ENCODE measurements at places on chromosomes 2 and 18.

DNA sequence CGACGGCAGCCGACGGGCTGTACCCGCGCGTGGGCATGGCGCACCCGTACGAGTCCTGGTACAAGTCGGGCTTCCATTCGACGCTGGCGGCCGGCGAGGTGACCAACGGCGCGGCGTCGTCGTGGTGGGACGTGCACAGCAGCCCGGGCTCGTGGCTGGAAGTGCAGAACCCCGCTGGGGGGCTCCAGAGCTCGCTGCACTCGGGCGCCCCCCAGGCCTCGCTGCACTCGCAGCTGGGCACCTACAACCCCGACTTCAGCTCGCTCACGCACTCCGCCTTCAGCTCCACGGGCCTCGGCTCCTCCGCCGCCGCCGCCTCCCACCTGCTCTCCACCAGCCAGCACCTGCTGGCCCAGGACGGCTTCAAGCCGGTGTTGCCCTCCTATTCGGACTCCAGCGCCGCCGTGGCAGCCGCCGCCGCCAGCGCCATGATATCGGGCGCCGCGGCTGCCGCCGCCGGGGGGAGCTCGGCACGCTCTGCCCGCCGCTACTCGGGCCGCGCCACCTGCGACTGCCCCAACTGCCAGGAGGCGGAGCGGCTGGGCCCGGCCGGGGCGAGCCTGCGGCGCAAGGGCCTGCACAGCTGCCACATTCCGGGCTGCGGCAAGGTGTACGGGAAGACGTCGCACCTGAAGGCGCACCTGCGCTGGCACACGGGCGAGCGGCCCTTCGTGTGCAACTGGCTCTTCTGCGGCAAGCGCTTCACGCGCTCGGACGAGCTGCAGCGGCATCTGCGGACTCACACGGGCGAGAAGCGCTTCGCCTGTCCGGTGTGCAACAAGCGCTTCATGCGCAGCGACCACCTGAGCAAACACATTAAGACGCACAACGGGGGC is 2.0 kb downstream of the SP9 start:
- DNase-seq: peak; percentile 53

GRCh38 chr2:186346216-186346615 is 139.8 kb upstream of the ZC3H15 start:
- no peak for DNase-seq

GRCh38 chr2:14363137-14363536 is 269.4 kb upstream of the LRATD1 start:
- no peak for DNase-seq

- DNase-seq: no peak
Observed at GRCh38 chr2:235293061-235293460, 200.8 kb upstream of the AGAP1 start.

DNA sequence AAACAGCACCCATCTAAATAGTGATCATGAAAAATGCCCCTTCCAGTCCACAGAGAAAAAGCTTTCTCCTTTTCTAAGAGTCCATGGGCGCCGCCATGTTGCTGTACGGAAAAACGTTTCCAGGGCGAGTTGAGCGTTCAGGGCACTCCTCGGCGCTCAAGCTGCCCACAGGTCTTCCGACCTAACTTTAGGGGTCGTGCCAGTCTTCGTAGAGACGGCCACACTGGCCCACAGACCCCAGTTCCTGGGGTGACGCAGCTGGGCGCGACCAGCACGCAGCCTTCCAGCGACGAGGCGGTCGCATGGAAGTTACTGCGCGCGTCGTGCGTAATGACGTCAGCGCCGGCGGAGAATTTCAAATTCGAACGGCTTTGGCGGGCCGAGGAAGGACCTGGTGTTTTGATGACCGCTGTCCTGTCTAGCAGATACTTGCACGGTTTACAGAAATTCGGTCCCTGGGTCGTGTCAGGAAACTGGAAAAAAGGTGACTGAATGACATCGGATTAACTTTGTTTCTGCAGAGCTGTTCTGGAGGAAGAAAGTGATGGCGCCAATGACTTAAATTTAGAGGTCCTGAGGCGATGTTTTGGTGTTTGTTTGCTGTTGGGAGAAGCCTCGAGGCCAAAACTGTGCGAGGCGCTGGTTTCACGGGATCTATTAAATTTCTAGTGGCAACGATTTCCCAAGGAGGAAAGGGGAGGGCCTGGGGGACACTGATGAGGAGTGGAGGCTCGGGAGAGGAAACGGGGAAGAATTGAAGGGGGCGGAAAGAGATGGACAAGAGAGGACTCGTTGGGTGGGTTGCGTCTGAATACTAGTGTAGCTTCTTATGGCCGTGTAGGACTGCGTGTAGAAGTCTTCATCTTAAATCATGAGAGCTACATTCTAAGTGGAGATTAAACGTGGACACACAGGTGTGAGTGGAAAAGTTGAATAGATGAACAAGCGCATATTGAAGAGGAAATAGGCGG is at the start of the genes METTL4 and NDC80:
METTL4 (minus strand) TSS at position 306 of the 971 bp plus-strand sequence. CDS start 4,289 bp downstream, outside the sequence.
NDC80 (plus strand) TSS at position 358 of the 971 bp plus-strand sequence. CDS start 1,429 bp downstream, outside the sequence.
- peak; percentile 94 for DNase-seq

DNA sequence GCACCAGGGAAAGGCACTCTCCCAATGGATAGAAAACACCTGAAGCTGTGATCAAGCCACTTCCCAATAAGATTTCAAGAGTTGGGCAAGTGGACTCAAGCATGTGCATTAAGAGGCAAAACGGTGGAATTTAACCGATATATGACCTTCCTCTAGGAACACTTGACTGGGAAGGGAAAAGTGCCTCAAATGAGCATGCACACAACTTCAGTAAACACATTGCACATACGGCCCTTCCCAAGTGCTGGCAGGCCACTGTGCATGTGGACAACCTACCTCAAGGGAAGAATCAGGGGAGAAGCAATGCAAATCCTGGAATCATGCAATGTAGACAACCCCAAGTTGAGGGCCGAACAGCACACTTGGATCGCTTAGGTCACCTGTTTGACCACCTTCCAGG is 23.9 kb upstream of the SH3RF3 start:
- no peak for DNase-seq

GRCh38 chr18:58229162-58229561 is 185.1 kb downstream of the NEDD4L start:
- DNase-seq: no peak

DNA sequence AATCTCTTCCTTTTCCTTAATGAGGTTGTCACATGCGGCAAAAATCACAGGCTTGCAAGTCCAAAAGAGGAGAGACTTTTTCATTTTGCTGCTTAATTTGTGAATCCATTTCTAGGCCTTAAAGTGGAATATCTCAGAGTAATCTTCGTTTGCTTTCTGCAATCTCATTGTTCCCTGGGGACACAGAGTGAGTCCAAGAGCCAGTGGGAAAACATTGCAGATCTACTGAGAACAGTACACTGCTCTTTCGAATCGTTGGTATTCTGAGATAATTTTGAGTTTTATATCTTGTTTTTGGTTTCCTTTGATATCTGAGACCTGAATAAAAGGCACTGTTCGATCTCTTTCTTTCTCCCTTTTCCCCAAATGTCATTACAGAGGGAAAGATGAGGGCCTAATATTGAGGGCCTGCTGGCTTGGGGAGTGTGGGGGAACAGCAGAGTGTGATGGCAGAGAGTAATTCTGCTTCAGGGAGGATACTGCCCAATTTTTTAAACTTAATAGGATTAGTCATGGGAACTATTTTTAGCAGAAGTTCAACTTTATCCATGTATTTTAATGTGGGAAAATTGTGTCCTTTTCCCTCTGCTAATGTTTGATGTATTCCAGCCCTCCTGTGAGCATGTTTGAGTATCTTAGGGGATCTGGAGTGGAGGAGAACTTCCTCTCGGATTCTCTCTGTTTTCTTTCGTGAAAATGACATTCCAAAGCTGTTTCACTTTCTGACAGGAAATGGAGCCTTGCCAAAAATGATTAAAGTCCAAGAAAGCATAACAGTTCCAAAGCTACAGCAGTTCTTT is 418.2 kb upstream of the ZEB2 start:
- DNase-seq: no peak

Measured in NCI-H1417 (cell line).